ENCODE measurements at places on chromosomes 4 and X.

DNA sequence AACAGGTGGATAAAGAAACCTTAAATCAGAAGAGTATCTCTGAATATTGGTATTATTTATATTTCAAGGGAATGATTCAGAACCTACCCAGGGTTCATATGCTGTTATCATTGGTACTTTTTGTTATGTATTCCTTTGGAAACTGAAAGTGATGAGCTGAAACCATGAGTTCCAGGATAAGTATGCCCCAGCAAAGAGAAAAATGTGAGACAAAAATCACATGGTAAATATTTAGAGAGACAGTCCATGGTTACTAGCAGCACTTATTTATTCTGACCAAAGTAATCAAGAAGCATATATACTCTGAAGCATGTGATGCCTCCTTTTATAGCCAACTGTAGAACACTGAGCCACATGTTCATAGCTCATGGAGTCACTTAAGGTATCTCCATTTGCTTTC is 277.7 kb downstream of the ARAP2 start:
- DNase-seq = no peak

DNA sequence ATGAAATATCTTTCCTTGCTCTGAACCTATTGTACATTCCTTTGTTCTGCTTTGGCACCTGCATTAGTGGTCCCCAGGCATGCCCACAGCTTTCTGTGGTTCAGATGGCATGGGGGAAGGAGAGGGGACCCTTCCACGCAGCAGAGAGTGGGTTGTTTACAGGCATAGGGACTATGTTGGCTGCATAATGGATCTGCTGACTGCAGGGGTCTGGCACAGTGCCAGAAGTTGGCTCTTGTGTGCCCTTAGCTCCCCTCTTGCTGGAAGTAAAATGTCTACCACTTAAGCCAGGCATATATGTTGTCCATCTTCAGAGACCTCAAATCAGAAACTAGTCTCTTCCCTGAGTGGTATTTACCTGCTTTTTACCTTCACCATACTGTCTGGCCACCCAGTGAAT is 651.9 kb upstream of the PCDH7 start:
- peak; percentile 28 for DNase-seq

GRCh38 chr4:181822005-181822375 is 421.2 kb upstream of the TENM3 start:
- no peak for DNase-seq

GRCh38 chr4:26450418-26450817 is 39.9 kb downstream of the CCKAR start:
- no peak for DNase-seq

DNA sequence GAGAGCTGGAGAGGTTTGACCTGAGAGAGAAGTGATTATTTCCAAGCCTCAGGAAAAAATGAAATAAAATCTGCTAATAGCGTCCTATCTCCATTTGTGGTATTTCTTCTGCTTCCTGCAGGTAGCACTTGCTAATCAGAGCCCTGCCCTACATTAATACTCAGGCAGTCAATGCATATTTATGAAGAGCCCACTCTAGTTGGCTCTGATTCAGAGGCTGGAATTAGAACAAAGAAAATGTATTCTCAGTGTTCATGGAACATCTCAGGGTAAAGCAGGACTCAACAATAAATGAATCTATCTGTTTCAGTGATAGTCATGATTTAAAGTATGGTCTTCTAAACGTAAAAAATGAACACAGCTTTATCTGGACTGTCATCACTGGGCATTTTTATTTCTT is 1.4 kb upstream of the ATP8A1 start:
- DNase-seq = no peak

- DNase-seq = no peak
Observed at GRCh38 chr4:86825511-86825910, 23.7 kb downstream of the SLC10A6 start.

DNA sequence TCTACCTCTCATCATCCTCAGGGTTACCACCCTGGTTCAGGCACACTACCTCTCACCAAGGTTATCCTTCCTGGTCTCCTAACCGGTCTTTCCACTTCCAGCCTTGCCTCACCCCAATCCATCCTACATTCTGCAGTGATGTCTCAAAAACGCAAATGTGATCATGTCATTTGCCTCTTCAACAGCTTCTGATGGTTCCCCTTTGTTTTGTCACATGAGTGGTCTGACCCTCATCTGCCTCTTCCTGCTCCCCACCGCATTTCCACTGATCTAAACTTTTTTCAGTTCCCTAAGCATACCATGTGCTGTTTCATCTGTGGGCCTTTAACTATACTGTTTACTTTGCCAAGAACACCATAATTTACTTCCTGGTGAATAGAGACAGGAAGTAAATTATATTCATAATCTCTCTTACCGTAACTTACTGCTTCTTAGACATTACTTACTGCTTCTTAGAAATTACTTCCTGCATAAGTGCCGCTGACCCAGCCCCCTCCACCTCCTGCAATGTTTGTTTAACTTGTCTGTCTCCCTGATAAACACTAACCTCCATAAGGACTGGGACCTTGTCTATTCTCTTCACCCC is 27.1 kb upstream of the NSUN7 start:
- DNase-seq = peak; percentile 28
